ENCODE measurements at places on chromosomes 3 and 15.

- peaks cover 15% of the 10 kb centered on the region for H3K27me3 ChIP-seq
- H3K36me3 ChIP-seq = no peaks in the 10 kb centered on the region
- peaks cover 22% of the 10 kb centered on the region for H3K4me1 ChIP-seq
- H3K27ac ChIP-seq = no peak overlapping the region
Observed at GRCh38 chr3:168251371-168251770, 155.6 kb upstream of the GOLIM4 start.

DNA sequence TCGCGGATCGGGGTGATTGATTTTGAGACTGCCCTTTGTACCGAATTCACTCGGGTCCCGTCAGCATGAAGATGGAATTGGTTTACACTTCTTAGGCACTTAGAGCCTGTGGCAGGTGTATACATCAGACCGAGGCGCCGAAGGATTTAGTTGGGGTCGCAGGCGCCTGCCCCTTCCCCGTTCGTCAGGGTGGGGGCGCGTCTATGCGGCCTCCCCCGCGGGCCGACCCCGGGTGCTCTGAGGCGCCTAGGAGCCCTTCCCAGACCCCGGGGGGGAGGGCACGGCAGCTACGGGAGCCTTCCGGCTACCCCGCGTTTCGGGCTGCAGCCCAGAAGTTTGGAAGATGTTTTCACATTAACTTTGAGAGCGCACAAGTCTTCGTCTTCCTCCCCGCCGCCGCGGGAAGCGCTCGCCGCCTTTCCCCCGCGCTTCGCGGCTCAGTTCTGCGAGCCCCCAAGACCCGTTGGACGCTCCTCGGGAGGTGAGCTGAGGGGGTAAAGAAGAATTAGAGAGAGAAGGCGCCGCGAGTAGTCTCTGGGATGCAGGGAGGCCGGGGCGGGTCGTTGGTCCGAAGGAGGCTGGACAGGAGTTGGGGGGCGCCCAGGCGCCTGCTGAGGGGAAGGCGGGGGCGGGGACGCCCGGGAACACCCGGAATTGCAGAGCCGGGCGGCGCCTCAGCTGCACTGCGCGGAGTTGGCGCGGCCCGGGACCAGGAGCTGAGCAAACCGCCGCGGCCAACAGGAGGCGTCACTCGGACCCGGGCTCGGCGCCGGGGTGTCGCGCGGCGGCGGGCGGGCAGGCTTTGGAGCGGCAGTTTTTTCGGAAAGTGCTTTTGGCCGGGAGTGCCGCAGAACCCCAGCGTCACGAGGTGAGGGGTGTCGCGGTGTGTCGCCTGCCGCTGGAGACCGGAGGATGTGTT, 780 bp downstream of the TIPARP start:
- peak overlapping the region; percentile 86 for H3K27ac ChIP-seq
- DNase-seq = no peak
- H3K36me3 ChIP-seq = peaks cover 3% of the 10 kb centered on the region
- H3K4me1 ChIP-seq = peaks cover 38% of the 10 kb centered on the region

DNA sequence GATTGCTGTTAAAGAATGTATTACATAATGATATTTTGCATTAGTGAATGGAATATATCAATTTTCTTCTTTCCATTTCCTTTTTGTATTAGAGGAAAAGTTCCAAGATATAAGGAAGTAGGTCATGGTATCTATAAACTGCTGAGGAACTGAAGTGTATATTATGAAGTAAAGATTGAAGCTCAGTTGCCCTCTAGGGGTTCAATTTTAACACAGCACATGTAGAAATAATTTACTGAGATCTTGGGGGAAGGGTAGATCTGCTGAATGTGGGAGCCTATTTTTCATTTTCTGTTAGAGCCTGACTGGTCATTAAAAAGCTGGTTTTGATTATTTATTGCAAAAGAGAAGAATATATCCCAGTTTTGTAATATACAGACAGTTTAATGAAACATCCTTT, 45.2 kb downstream of the CMC1 start:
- H3K27ac ChIP-seq = no peak overlapping the region
- H3K27me3 ChIP-seq = no peaks in the 10 kb centered on the region
- H3K4me1 ChIP-seq = no peaks in the 10 kb centered on the region
- H3K4me3 ChIP-seq = no peak overlapping the region

DNA sequence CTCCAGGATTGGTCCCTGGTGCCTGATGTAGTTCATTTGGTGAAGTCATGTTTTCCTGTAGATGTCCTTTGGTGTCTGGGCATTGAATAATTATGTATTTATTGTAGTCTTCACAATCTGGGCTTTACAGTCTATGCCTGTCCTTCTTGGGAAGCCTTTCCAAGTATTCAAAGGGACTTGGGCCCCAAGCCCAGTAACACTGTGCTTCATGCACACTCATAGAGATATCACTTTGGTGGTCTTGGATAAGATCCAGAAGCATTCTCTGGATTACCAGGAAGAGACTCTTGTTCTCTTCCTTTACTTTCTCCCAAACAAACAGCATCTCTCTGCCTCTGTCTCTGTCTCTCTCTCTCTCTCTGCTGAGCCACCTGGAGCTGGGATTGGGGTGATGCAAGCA, 281.1 kb upstream of the GOLGA6L4 start:
- DNase-seq = no peak
- peaks cover 9% of the 10 kb centered on the region for H3K4me1 ChIP-seq
- H3K4me3 ChIP-seq = no peak overlapping the region
- H3K36me3 ChIP-seq = no peaks in the 10 kb centered on the region
- no peak overlapping the region for H3K27ac ChIP-seq

- H3K27ac ChIP-seq = no peak overlapping the region
- no peaks in the 10 kb centered on the region for H3K4me1 ChIP-seq
- H3K4me3 ChIP-seq = no peak overlapping the region
Observed at GRCh38 chr3:9976721-9977709, 9.6 kb downstream of the EMC3 start.

DNA sequence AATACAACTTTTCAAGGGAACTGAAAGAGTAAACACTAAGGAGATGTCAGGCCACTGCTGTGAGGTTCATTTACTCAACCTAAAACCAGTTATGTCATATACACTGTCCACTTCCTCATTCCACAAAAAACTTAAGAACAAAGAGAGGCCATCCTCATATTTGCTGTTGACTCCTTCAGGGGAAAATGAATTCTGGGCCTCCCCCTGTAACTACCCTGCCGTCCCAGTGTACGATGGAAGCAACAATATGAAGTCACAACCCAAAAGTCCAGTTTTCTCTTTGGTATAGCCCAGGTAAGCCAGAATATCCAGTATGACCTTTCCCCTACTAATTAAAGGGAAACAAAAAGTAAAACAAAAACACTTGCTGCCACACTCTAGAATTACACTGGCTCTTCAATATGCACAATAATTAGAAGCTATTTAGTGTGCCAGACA, 16.2 kb downstream of the CEP152 start:
- H3K36me3 ChIP-seq = peaks cover 5% of the 10 kb centered on the region
- no peaks in the 10 kb centered on the region for H3K27me3 ChIP-seq
- DNase-seq = peak; percentile 74
- peak overlapping the region; percentile 68 for H3K27ac ChIP-seq
- H3K4me1 ChIP-seq = peaks cover 8% of the 10 kb centered on the region
- H3K4me3 ChIP-seq = peak overlapping the region; percentile 14

- no peak overlapping the region for H3K27ac ChIP-seq
- H3K4me3 ChIP-seq = no peak overlapping the region
- H3K4me1 ChIP-seq = no peaks in the 10 kb centered on the region
- peaks cover under 1% of the 10 kb centered on the region for H3K36me3 ChIP-seq
Observed at GRCh38 chr3:4721511-4721911, 228.4 kb downstream of the ITPR1 start.

Measured in B cell (primary cell).